ENCODE measurements at places on chromosomes 1 and 21. TPM values are rescaled to one million over a fixed set of nuclear protein-coding genes. Genes with fewer than 3 reads are reported as not detected.
A peak's percentile ranks its signal among the peaks of the same experiment; 100 is the strongest.

GRCh38 chr1:150895618-150896017 lies 8.7 kb downstream of the CTXND2 start:
- H3K4me1 ChIP-seq: peaks cover under 1% of the 10 kb centered on the region
- no peaks in the 10 kb centered on the region for H3K27me3 ChIP-seq
- H3K27ac ChIP-seq: no peak overlapping the region
- no peak overlapping the region for H3K4me3 ChIP-seq
- no peaks in the 10 kb centered on the region for H3K36me3 ChIP-seq
- DNase-seq: no peak

GRCh38 chr1:93631626-93632365 lies 49.8 kb downstream of the BCAR3 start:
- no peaks in the 10 kb centered on the region for H3K36me3 ChIP-seq
- no peaks in the 10 kb centered on the region for H3K4me1 ChIP-seq
- no peaks in the 10 kb centered on the region for H3K27me3 ChIP-seq
- no peak for DNase-seq

DNA sequence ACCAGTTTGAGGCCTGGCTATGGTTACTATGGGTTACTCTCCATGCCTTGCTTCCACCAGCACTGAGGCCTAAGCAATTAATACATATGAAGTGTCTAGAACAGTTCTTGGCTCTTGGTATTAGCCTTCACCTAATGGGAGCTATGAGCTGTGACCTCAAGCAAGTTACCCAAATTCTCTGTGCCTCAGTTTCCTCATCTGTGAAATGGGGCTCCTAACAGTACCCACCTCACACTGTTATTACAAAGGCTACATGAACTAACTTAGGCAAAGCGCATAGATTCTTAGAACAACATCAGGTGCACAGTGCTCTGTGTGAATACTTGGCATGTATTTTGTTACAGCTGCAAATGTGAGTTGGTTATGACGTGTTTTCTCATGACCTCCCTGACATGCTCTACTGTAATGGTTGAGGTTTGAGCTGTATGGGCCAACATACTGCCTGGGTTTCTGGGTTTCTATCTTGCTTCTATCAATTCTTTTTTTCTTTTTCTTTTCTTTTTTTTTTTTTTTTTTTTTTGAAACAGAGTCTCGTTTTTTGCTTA lies 26.5 kb downstream of the CDCP2 start:
- no peak overlapping the region for H3K27ac ChIP-seq
- peaks cover 9% of the 10 kb centered on the region for H3K27me3 ChIP-seq
- no peak for DNase-seq
- no peaks in the 10 kb centered on the region for H3K4me1 ChIP-seq
- H3K4me3 ChIP-seq: no peak overlapping the region

DNA sequence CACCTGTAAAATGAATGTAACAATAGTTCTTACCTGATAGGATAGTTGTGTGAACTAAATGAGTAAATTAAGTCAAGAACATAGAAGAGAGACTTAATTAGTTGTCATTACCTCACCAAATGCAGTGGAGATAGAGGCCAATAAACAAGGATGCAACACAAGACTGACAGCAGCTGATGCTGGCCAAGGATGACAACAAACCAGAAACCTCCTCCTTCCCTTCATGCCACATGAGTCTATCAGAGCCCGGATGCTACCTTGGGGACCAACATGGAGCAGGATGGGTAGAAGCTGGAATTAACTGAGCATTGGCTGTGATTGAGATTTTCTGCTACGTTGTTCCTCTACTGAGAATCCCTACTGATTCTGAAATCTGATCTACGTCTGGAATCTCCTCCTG lies 30.3 kb upstream of the USP1 start:
- H3K27ac ChIP-seq: no peak overlapping the region
- no peaks in the 10 kb centered on the region for H3K27me3 ChIP-seq
- H3K36me3 ChIP-seq: no peaks in the 10 kb centered on the region
- H3K4me3 ChIP-seq: no peak overlapping the region
- no peak for DNase-seq

- DNase-seq: no peak
- H3K27ac ChIP-seq: no peak overlapping the region
- no peaks in the 10 kb centered on the region for H3K27me3 ChIP-seq
- no peaks in the 10 kb centered on the region for H3K36me3 ChIP-seq
Observed at GRCh38 chr1:4422504-4423289, 231.7 kb upstream of the AJAP1 start.

GRCh38 chr1:159790237-159790917 lies 9.6 kb downstream of the DUSP23 start:
- H3K4me3 ChIP-seq: no peak overlapping the region
- H3K4me1 ChIP-seq: no peaks in the 10 kb centered on the region
- DNase-seq: peak; percentile 21
- H3K36me3 ChIP-seq: no peaks in the 10 kb centered on the region

DNA sequence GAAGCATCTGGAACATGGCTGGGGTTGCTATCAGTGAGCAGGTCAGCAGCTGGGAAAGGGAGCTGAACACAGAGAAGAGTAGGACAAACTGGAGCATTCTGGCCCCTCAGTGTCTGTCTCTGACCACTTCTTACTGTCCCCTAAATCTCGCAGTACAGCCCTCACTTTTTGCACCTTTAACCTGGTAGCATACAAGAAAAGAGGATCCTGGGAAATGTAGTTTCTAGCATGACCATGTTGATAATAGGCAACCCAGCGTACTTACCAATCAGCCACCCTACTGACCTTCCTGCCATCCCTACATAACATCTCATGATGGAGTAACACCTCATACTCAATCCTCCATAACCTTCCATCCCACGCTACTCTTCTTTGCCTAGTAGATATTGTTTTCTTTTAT lies 99.1 kb upstream of the RAVER2 start:
- H3K27me3 ChIP-seq: no peaks in the 10 kb centered on the region
- no peaks in the 10 kb centered on the region for H3K36me3 ChIP-seq
- H3K4me1 ChIP-seq: no peaks in the 10 kb centered on the region
- H3K4me3 ChIP-seq: no peak overlapping the region
- no peak overlapping the region for H3K27ac ChIP-seq

- no peaks in the 10 kb centered on the region for H3K4me1 ChIP-seq
- H3K36me3 ChIP-seq: no peaks in the 10 kb centered on the region
- DNase-seq: no peak
- no peaks in the 10 kb centered on the region for H3K27me3 ChIP-seq
- H3K4me3 ChIP-seq: no peak overlapping the region
Observed at GRCh38 chr1:33713058-33713877, 150.6 kb upstream of the HMGB4 start.

GRCh38 chr1:230834292-230834691 lies 34.0 kb downstream of the C1orf198 start:
- no peak overlapping the region for H3K4me3 ChIP-seq
- no peaks in the 10 kb centered on the region for H3K4me1 ChIP-seq
- H3K27me3 ChIP-seq: no peaks in the 10 kb centered on the region
- DNase-seq: no peak
- H3K27ac ChIP-seq: no peak overlapping the region

GRCh38 chr1:54287801-54288211 lies 87.8 kb downstream of the MRPL37 start:
- H3K27me3 ChIP-seq: no peaks in the 10 kb centered on the region
- H3K4me3 ChIP-seq: no peak overlapping the region
- no peak for DNase-seq
- peaks cover 5% of the 10 kb centered on the region for H3K36me3 ChIP-seq

GRCh38 chr1:15364740-15365139 lies 44.9 kb upstream of the EFHD2 start:
- DNase-seq: no peak
- H3K27ac ChIP-seq: no peak overlapping the region
- H3K27me3 ChIP-seq: no peaks in the 10 kb centered on the region
- H3K36me3 ChIP-seq: no peaks in the 10 kb centered on the region

GRCh38 chr1:60958001-60958400 lies 124.4 kb upstream of the NFIA start:
- H3K4me3 ChIP-seq: no peak overlapping the region
- no peaks in the 10 kb centered on the region for H3K27me3 ChIP-seq
- H3K27ac ChIP-seq: no peak overlapping the region
- no peaks in the 10 kb centered on the region for H3K36me3 ChIP-seq
- no peaks in the 10 kb centered on the region for H3K4me1 ChIP-seq

GRCh38 chr1:63728611-63729226 lies 45.1 kb upstream of the ROR1 start:
- H3K27me3 ChIP-seq: no peaks in the 10 kb centered on the region
- H3K36me3 ChIP-seq: no peaks in the 10 kb centered on the region
- no peak overlapping the region for H3K4me3 ChIP-seq
- no peak overlapping the region for H3K27ac ChIP-seq
- DNase-seq: no peak
- H3K4me1 ChIP-seq: no peaks in the 10 kb centered on the region

GRCh38 chr1:3691421-3692204 lies 39.3 kb downstream of the TP73 start:
- no peak overlapping the region for H3K27ac ChIP-seq
- H3K27me3 ChIP-seq: no peaks in the 10 kb centered on the region
- H3K4me1 ChIP-seq: peaks cover 9% of the 10 kb centered on the region
- H3K36me3 ChIP-seq: no peaks in the 10 kb centered on the region
- no peak overlapping the region for H3K4me3 ChIP-seq
- no peak for DNase-seq

GRCh38 chr1:37808369-37809319 lies 636 bp upstream of the YRDC start:
- no peak overlapping the region for H3K27ac ChIP-seq
- no peak for DNase-seq
- peaks cover 25% of the 10 kb centered on the region for H3K36me3 ChIP-seq
- peaks cover 9% of the 10 kb centered on the region for H3K4me1 ChIP-seq

DNA sequence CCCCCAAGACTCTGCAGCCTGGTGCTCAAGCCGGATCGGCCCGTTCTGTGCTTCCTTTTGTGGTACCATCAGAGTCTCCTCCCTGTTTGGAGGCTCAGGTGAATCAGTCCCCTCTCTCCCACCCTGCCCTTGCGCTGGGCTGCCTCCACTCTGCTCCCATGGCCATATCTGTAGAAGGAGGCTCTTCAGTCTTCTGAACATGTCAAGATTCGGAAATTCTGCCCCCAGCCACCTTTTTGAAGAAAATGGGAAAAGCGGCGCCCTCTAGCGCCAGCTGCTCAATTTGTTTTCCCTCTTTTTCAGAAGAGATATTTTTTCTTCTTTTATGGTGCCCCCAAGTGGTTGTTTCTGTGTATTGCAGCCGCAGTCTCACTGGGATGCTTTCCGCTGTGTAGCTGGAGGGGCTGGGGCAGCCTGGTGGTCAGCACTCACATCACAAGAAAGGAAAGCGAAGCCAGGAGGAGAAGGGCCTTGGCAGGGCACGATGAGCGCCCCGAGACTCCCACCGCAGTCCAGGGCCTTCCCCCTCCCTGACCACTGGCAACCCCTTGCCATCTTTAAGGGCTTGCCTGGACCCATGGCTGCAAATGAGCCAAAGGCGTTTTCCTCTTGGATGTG lies 58.4 kb upstream of the CACNA1E start:
- no peak overlapping the region for H3K4me3 ChIP-seq
- DNase-seq: peak; percentile 77
- H3K27ac ChIP-seq: no peak overlapping the region
- H3K4me1 ChIP-seq: no peaks in the 10 kb centered on the region

DNA sequence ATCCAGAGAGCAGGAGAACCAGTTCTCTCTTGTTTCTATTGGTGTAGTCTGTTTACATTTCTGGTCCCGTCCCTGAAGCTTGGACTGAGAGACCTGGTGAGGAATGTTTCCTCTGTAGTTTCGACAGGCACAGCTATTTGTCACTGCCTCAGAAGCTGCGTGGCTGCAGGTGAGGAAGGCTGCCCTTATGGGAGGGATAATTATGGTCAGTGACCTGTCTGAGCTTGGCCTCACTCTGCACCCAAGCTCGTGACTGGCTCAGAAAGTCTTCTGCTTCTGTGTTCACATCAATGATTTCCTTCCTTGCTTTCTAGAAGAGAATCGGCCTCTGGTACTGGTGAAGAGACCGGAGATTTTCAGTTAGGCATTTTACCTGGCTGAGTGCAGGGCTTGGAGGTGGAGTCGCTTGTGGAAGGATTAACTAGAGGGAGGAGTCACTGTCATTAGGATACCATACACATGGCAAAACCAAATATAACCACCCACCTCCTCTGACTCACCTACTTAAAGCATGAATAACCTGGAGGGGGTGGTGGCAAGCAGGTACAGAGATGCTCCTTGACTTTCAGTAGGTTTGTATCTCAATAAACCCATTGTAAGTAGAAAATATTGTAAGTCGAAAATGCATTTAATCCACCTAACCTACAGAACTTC lies 19.9 kb upstream of the WDR26 start:
- DNase-seq: no peak
- H3K4me3 ChIP-seq: no peak overlapping the region
- no peaks in the 10 kb centered on the region for H3K36me3 ChIP-seq

DNA sequence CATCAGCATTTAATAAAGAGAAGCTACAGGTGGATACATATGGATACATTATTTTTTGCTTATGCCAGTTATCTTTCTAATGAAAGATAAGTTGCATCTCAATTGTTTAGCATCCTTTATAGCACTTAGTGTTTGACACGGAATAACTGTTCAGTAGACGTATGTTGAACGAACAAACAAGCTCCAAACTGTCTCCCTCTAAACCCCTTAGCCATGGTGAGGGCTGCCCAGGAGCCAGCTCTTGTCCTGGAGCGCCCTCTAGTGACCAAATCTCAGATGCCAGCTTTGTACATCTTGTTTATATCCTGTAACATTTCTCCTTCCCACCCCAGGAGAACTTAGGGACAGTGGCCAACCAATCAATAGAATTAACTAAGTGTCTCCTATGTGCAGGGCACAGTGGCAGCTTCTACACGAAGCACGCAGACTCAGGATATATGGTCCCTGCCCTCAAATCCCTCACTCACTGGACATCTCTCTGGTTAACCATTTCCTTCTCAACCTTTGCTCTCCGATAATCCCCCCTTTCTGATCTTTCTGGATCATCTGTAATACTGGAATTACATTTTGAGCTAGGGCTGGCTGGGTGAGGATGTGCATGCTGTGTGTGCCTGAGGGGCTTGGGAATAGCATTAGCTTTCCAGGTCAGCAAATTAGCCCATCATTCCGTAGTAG lies 22.9 kb downstream of the KCNA10 start:
- H3K4me3 ChIP-seq: no peak overlapping the region
- H3K27ac ChIP-seq: no peak overlapping the region
- H3K27me3 ChIP-seq: no peaks in the 10 kb centered on the region
- H3K4me1 ChIP-seq: no peaks in the 10 kb centered on the region
- no peaks in the 10 kb centered on the region for H3K36me3 ChIP-seq

DNA sequence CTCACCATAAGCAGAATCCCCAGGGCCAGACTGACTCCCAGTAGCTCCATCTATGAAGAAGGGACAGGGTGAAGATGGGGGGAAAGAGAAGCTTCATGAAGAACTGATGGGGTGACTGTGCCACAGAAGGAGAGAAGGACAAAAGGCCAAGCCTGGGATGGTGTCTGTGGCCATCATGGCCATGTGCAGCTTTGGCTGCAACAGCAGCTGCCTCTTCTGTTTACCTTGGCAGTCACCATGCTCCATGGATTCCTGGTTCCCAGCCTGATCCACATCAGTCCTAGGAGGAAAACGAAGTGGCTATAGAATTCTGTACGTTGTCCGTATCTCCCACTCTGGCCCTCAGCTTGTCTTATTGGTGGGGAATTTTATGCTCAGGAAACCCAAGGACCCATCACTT lies 12.0 kb downstream of the SEMA6C start:
- no peak overlapping the region for H3K4me3 ChIP-seq
- no peak overlapping the region for H3K27ac ChIP-seq
- no peaks in the 10 kb centered on the region for H3K36me3 ChIP-seq
- H3K27me3 ChIP-seq: no peaks in the 10 kb centered on the region
- DNase-seq: no peak

Gene GJA5
- 1.9 TPM for total RNA-seq

Gene TENT5C
- total RNA-seq: 2.5 TPM

Gene TAS1R1
- not detected for total RNA-seq

Gene HUNK
- 1.1 TPM for total RNA-seq

Gene ANGPTL1
- total RNA-seq: 3.9 TPM

Gene HRNR
- under 0.01 TPM for total RNA-seq

Gene SLAMF6
- 11.5 TPM for total RNA-seq

Gene RYR2
- 0.38 TPM for total RNA-seq

Gene CCDC24
- total RNA-seq: 2.1 TPM

Gene CDC14A
- 8.3 TPM for total RNA-seq
